AG04449 (cell line): ENCODE measurements at places on chromosomes 1 and 21.

DNA sequence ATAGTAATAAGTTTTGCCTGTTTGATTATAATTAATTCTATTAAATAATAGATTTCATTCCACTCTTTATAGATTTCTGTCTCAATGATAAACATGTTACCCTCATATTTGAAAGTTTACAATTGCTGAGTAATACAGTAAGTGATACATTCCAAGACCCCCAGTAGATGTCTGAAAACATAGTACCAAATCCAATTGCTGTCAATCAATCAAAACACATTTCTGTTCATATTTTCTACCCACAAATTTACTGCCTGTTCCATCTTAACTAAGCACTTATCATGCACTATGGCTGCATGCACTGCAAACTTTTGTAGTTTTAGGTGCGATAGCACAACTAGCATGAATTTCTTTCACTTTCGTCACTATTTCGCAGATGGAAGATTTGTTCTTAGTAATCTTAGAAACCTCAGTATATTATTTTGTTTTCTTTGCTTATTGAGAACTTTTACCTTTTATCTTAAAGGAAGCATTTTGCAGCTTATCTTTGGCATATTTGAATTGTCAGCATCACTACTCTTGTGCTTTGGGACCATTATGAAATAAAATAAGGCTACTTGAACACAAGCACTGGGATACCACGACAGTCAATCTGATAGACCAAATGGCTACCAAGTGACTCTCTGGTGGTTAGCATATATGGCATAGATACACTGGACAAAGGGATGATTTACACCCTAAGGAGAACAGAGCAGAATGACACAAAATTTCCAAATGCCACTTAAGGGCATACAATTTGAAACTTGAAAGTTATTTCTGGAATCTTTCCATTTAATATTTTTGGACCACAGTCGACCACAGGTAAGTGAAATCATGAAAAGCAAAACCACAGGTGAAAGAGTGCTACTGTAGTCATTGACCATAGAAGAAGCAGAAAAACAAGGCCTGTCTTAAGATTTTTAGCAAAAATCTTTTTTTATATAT, 67.6 kb downstream of the RGS13 start:
- no peak for DNase-seq

GRCh38 chr1:204572923-204573922, 57.0 kb downstream of the MDM4 start:
- no peak for DNase-seq

DNA sequence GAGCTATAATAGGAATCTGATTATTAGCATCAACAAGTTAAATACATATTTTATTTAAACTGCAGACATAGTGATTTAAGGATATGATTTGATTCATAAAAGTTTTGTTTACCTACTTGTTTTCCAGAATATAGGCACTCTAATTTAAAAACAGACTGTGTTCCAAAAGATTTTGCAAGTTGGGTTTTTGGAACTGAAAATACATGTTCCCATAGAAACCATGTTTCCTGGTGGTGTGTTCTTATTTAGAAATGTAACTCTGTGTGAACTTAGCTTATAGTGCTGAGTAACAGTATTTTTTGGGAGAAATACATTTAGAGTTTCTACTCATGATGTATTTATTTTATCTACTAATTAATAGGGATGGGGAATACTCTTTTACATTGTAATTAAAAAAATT, 21.8 kb downstream of the USP25 start:
- DNase-seq: no peak

DNA sequence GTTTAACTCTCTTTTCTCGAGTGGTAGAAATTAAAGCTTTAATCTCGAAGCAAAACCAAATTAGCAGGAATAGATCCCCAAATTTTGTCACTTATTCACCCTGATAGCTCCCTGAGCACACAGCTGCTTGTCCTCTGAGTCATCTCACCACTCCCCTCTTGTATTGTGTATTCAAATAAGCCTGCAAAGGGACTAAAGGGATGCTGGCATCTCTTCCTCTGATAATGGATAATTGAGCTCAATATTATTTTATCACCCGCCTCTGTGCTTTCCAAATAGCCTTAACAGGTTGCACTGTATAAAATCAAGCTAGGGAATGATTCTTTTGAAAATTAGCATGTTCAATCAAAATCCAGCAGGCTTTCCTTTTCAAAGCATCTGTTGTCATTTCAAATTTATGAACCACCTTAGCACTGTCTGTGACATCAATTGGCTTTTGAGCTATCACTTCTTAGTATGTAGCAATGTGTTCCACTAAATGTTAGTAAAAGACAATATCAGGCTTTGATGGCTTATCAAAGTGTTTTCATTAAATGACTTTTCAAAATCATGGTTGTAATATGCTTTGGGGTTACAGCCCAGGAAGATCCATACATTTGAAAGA, 561.6 kb downstream of the PLA2G4A start:
- no peak for DNase-seq

GRCh38 chr1:206003854-206004800, 932 bp upstream of the RAB7B start:
- no peak for DNase-seq

- no peak for DNase-seq
These were observed 87.4 kb downstream of the ITPKB start for GRCh38 chr1:226651732-226652105.

DNA sequence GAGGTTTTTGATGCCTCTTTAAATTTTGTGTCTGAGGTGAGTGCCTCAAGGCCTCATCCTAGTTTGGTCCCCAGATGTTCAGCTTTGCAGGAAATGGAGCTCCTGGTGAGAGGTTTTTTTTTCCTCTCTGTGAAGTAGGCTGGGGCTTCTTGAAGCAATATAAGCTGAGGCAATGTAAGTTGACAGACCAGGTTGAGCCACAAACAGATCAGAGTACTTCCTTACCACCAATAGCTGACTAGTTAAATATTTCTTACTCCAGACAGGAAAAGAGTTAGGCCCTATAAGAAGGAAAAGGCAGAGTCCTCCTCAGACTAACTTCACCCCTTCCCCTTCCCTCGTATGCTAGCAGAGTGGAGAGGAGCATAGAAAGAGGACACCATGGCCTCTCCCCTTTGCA, 341.0 kb downstream of the LMO4 start:
- DNase-seq: no peak

GRCh38 chr1:28135371-28136168, 40.9 kb downstream of the PTAFR start:
- DNase-seq: no peak

DNA sequence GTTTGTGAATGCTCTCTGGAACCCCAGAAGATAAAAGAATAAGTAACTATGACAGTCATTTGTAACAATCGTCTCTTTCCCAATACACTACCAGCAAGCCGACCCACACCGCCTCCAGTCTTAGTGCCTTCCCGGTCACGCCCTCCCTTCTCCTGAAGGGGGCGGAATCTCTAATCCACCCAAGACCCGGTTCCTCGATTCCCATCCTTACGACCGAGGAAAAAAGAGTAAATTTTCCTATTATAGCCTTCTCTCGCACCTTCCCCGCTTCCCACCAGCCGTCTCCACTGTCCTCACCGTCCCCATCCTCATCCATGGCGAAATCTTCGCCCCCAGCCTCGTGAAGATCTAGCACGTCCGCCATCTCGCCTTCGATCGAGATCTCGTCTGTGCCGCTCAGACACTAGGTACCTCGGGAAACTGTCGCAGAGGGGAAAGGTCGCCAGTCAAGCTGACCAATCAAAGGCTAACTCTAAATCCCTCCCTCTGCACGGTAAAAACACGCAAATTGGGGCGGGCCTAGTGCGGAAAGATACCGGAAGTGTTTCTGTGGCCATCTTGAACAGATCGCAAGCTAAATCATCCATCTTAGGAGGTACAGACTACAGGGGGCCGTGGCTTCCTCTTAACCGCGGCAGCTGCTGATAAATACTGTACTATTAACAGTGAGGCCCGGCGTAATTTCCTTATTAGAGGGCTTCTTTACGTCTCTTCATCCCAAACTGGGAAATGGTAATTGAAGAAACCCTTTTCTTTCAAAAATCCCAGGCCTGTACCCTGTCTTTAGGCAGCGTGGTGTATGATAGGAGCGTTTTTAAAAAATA, at the start of gene RBM8A:
TSS of gene RBM8A (minus strand) at position 422 of the 824 bp plus-strand sequence. CDS start at position 364, 58 bp downstream.
- peak; percentile 92 for DNase-seq

GRCh38 chr1:94142022-94142421, 21.1 kb upstream of the ABCA4 start:
- DNase-seq: no peak

DNA sequence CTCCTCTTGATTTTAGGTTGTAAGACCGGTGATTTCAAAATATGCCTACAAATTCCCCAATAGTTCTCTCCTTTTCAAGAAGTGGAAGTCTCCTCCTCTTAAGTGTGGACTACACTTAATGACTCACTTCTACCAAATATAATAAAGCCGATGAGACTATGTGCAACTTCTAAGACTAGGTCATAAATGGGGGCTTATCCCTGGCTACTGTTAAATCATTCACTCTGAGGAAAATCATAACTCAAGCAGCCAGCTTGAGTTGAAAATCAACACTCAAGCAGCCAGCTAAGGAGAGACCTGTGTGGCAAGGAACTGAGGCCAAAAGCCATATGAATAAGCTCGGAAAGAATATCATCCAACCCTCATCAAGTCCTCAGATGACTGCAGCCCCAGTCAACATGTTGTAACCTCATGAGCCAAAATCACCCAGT, 49.6 kb upstream of the PSMG1 start:
- no peak for DNase-seq

- DNase-seq: no peak
These were observed 312 bp downstream of the ARNT start for GRCh38 chr1:150876119-150876454.

DNA sequence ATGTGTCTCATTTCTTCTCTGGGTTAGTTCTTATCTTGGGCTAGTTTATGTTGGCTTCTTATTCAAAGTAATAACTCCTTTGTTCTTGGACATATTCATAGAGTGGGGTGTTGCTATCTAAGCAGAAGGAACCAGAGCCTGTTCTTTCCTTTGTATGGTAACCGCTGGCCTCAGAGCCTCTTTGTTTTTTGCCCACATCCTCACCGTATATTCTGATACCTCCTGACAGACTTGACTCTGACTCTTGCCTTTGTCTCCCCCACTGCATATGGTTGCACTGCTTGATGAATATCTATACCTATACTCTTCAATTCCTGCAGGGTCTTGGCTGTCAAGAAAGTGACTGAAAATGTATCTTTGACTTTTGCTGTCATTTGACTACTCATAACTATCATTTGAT, 10.2 kb downstream of the FLG2 start:
- no peak for DNase-seq
